Activated CD4-positive, alpha-beta T cell treated with anti-CD3 and anti-CD28 coated beads, Interleukin-2, amount 50 U/mL, for 1 hour (primary cell): ENCODE measurements at places on chromosomes 1 and 21.

GRCh38 chr1:157659576-157660247 lies 40.9 kb downstream of the FCRL3 start:
- no peak for DNase-seq

- DNase-seq: no peak
Measured at GRCh38 chr1:44613941-44614340, 60.3 kb downstream of the TMEM53 start.

DNA sequence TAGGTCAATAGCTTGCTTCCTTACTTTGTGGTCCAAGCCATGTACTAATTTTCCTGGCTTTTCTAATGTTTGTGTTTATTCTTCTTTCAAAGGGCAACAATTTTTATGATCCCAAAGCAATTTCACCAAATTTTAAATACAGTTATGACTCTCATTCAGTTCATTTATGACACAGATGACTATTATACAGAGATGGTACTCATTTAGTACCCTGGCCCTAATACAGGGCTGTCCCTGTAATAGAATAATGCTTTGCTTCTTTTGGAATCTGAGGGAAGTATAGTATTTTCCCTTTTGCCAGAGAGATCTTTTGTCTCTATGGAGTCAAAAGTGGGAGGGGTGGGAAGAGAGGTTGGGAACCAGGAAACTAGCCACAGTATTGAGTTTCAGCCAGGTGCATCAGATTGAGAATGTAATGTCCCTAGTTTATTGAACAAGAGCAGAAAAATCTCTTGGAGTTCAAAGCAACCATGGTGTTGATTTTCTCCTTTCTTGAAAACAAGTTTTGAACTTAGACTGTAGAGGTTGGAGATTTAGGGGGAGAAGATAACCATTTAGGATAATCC lies 20.4 kb downstream of the DENND2D start:
- no peak for DNase-seq

GRCh38 chr21:35593000-35593502 lies 467.3 kb downstream of the SETD4 start:
- no peak for DNase-seq

DNA sequence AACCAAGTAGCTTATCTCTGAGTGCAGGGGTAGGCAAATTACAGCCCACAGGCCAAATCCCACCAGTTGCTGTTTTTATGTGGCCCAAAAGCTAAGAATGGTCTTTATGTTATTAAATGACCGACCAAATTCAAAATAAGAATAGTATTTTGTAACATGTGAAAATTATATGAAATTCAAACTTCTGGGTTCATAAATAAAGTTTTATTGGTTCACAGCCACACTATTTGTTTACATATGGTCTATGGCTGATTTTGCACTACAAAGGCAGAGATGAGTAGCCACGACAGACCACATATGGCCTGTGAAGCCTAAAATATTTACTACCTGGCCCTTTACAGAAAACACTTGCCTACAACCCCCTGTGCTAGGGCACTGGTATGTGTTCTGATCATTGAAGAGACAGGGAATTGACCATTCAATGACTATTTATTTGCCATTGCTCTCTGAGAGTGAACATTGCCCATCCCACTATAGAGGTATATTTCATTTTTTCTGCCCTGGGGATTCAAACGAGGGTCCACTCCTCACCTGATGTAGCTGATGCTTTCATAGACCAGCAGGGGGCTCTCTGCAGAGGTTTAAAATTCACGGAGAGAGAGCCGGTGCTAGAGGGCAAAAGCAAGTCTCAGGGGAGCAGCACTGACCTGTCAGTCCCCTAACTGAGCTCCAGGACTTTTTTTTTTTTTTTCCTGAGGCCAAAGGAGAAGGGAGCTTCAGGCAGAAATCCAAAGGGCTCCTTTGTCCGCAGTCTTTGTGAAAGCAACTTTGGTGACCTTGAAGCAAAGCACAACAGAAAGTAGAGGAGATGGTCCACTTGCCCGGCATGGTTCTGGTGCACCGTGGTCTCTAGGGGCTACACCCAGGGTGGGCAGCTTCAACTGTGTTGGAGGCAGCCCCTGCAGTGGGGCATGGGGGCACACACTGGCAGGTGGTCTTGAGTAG lies 7.3 kb upstream of the GNL2 start:
- peak; percentile 14 for DNase-seq

DNA sequence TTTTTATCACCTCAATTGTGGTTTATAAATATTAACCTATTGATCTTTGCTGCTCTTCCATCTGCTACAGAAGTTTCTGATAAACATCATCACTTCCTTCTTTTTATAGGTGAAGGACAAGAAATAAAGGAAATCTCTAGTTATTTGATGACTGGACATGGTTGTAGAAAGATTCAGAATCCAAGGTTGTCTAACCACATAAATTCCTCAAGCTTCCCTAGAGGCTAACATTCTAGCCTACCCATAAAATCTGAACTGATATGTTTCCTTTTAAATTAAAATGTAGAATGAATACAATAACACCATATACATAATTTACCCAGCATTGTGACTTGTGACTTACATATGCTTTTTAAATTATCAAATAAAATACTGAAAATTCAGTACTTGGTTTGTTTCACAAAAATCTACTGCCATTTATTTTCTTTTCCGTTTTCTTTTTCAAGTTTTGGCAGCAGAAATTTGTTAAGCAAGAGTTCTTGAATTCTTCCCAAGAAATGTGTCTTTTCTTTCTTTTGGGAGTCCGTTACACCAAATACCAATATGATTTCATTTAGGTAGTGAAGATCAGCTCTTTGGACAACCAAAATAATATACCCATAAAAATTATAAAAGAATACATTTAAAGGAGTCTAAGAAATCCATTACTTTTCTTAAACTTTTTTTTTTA lies 513.2 kb upstream of the ADGRL2 start:
- no peak for DNase-seq

DNA sequence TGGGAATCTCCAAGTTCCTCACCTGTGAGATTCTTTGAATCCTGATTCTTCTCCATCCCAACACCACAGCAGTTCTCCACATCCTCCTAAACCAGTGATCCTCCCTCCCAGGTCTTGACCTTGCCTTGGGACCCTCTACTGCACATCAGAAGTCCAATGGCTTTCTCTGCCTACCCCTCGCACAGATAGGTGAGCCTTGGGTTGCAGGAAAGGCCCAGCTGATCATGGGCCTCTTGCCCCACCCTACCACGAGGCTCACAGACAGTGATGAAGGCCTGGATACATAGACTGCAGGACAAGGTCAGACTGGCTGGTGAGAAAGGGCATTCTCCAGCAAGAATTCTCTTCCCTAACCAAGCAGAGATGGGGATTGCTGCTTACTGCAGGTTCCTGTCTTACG lies 825 bp downstream of the FABP3 start:
- DNase-seq: no peak

- DNase-seq: no peak
Measured at GRCh38 chr21:32334980-32335531, 36.4 kb downstream of the MRAP start.

DNA sequence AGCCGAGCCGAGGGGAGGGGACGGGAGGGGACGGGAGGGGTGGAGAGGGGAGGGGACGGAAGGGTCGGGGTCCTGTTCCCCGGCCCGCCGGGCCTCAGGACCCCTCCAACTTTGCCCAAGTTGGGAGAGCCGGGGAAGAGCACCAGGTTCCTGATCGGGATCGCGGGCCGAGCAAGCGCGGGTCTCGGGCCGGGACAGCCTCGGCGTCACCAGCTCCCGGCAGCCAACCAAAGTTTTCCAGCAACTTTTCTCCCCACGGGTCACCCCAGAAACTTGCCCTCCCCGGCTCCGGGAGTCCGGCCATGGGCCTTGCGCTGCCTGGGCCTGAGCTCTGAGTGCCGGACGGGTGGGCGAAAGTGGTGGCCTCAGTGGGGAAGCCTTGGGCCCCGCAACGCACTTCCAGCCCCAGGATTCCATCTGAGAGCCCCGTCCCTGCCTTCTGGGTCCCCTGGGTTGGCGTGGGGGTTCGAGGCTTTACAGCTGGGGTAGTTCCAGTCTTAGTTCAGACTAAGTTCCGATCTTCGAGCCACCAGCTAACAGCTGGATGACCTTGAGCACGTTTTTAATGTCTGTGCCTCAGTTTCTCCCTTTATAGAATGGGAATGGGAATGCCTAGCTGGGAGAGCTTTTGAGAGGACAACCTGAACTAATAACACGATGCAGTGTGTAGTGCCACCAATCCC lies 458 bp downstream of the ZC3H12A start:
- no peak for DNase-seq

GRCh38 chr1:186102547-186103148 lies 272.4 kb downstream of the TPR start:
- DNase-seq: no peak
